ENCODE measurements at places on chromosomes 6 and 20.

GRCh38 chr6:54114991-54115390 is 3.7 kb downstream of the MLIP start:
- no peak for DNase-seq

GRCh38 chr6:44641344-44642031 is 254.0 kb downstream of the CDC5L start:
- DNase-seq = no peak

DNA sequence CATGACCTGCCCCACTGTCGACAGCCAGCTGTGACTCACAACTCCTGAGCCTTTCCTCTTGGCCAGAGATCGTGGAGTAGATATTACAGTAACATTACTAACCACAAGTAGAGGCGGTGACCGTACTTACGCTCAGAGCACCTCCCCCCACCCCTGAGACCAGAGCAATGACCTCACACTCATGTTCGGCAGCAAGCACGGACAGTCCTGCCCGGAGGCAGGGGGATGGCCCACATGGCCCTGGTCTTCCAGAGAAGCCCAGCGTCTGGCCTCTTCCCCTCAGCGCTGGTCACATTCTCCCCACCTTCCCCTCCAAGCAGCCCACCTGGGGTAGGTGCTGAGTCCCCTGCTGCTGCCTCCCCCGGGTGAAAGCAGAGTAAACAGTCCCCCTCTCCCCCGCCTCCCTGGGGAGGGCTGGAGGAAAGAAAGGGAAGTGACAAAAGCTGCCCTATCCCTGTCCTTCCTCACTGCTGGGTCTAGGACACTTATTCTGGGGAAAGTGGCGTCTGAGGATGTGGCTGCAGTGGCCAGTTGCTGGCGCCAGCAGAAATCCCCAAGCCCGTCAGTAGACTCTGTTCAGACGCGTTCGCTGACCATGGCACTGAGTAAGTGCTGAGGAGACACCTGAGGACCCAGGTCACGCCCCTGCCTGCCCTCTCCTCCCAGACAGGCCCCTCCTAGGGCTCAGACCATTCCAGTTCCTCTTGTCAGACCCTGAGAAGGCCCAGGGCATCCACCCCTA is 68.5 kb downstream of the MRPL14 start:
- peak; percentile 99 for DNase-seq

DNA sequence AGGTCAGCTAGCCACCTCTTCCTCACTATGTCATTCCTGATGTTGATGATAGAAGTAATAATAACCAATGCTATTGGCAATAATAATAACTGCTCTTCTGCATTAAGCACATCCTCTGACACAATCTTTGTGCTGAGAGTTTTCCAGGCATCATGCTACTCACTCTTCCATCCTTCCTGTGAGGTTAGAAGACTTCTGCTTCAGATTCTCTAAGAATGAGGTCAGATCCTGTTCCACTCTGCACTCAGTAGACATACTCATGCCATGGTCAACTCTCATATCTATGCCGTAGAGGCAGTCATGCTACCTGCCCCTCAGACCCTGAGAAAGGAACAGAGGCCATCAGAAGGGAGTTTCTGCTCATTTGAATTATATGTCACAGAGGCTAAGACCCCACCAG is 98.1 kb upstream of the TOP1 start:
- DNase-seq = no peak

DNA sequence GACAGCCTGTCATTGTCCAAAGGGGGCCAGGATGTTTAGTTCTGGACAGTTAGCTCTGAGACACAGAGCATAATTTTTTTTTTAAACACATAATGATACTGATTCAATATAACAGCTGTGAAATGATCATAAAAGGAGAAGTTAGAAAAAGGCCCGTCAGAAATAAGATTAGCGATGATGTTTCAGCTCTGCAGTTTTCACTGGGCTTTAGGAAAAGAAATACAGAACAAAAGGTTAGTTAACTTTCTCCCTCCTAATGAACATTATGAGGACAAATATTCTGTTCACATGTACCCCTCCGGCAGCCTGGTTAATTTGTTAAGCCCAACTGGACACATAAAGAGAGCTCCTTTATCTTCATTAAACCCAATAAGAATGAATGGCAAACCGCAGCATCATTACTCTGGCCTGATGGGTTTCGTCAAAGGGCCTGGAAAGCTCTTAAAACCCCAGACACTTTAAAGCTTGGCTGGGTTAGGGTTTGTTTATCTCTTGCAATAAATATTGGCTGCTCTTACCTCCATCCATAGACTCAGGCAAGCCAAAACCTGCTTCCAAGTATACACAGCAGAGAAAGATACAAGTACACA is 394.6 kb downstream of the KIF16B start:
- DNase-seq = no peak

DNA sequence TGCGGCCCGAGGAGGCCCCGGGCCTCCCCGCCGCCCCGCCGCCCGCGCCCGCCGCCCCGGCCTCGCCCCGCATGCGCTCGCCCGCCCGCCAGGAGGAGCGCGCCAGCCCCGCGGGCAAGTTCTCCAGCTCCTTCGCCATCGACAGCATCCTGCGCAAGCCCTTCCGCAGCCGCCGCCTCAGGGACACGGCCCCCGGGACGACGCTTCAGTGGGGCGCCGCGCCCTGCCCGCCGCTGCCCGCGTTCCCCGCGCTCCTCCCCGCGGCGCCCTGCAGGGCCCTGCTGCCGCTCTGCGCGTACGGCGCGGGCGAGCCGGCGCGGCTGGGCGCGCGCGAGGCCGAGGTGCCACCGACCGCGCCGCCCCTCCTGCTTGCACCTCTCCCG is 1.5 kb downstream of the FOXQ1 start:
- no peak for DNase-seq

DNA sequence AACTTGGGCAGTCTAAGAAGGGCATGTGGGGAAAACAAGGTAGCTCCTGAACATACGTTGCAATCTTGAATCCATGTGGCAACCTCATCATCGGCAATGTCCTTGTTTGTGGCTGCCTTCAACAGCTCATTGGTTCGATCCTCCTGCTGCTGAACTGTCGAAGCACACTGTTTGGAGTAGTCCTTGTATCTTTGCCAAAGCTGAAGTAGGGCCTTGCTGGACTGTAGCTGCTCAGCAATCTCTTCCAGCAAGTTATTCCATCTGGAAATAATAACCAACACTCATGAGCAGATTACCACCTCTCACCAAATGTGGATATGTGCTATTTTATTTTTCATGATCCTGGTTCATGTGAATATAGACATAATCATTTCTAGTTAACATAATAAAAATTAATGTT is 413.3 kb downstream of the ESR1 start:
- DNase-seq = no peak

- no peak for DNase-seq
These were observed 49.0 kb downstream of the SIM1 start for GRCh38 chr6:100415768-100416167.

DNA sequence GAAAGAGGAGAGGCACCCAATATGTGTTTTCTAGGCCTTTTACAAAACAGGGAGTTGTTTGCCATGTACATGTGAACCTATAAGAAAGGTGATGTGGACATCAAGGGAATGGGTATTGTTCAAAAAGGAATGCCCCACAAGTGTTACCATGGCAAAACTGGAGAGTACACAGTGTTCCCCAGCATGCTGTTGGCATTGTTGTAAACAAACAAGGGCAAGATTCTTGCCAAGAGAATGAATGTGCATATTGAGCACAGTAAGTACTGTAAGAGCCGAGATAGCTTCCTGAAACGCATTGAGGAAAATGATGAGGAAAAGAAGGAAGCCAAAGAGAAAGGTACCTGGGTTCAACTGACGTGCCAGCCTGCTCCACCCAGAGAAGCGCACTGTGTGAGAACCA is 13.1 kb downstream of the QRSL1 start:
- DNase-seq = no peak

- peak; percentile 69 for DNase-seq
These were observed 4.2 kb downstream of the TM9SF4 start for GRCh38 chr20:32113591-32114260.

DNA sequence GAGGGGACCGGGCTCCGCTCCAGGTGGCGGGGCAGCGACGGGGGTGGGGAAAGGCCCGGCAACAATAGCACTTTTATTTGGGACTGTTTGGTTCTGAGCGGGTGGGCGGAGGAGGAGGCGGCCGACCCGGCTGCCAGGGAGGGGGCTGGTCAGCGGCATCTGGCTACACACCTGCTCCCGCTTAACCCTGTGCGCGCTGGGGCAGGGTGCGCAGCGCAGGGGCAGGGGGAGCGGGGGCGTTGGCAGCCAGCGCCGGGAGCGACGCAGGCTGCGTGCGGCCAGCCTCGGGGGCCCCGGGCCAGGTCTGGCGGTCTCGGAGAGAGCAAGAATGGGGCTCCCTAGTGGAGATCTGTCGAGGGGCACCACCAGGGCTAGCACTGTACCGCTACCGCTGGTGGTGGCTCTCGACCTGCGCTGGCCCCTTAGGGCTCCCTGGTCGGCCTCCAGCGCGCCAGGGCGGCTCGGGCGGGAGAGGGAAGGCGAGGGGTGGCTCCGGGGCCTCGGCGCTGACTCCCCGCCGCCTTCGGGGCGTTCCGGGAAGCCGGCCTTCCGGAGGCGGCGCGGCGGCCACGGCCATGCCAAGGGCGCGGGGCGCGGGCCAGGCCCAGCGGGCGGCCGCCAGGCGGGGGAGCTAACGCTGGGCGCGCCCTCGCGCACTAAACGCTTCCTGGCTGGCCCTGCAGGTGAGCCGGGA is 92.4 kb downstream of the NCR2 start:
- DNase-seq = no peak

- DNase-seq = no peak
These were observed 38.4 kb downstream of the BANF2 start for GRCh38 chr20:17738154-17738553.

GRCh38 chr6:119862719-119863118 is 513.2 kb upstream of the MAN1A1 start:
- DNase-seq = no peak

DNA sequence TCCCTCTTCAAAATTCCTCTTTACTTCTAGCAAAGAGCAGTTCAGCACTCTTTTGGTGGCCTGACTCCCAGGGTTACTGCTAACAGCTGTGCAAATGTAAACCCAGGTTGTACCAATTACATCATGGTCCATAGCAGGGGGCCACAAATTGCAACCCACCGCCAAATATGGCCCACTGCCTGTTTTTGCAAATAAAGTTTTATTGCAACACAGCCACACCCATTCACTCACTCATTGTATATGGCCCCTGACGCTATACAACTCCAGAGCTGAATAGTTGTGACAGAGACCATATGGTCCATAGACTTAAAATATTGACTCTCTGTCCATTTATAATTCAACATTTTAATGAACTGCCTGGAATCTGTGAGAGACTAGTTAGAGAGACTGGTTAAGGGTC is 233.4 kb downstream of the NFATC2 start:
- DNase-seq = no peak

DNA sequence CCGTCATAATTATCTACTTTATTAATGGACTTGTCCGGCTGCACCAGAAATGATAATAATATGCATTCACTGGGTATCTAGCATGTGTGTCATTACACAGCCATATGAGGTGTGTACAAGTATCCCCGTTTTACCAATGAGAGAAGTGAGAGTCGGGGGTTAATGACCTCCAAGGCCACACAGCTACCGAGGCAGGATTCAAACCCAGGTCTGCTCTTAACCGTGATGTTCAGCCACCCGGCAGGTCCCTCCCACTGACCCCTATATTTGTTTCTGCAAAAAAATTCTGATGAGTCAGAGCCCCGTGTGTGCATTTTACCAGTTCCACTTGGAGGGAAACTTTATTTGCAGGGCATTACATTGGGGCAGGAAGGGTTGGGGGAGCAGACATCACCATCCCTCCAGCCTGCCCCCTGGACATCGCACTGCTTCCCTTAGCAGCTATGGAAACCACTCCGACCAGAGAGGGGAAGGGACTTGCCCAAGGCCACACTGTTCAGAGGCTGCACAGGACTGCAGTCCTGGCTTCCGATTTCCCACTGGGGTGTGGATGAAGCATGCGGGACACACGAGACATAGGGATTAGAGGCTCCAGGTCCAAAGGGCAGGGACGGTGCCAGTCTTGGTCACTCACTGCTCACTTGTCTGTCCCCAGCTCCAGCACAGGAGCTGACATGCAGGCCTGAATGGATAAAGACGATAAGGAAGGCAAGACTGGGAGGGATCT is 10.1 kb upstream of the SRC start:
- peak; percentile 92 for DNase-seq

DNA sequence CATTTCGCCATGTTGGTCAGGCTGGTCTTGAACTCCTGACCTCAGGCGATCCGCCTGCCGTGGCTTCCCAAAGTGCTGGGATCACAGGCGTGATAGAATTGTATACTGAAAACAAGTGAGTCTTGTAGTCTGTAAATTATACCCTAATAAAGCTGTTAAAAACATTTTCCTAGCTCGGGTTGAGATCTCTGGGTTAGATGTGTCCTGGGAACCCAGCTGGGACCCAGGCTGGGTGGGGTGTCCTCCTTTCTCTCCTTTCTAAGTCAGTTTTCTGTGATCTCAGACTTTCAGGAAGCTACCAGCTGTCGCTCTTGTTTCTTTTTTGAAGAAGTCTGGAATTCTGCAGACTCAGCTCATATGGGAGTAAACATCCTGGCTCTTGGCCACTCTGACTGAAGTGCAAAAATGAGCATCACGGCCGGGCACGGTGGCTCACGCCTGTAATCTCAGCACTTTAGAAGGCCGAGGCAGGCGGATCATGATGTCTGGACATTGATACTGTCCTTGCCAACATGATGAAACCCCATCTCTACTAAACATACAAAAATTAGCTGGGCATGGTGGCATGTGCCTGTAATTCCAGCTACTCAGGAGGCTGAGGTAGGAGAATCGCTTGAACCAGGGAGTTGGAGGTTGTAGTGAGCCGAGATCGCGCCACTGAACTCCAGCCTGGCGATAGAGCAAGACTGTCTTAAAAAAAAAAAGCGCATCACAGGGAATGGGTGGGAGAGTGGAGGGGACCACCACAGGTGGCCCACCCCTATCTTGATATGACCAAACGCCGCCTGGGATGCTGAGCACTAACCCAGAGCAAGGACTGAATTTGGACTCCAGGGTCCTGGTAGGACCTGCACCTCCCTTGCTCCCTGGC is 9.9 kb upstream of the PCIF1 start:
- peak; percentile 55 for DNase-seq

GRCh38 chr6:37483917-37484785 is 15.5 kb downstream of the CCDC167 start:
- DNase-seq = peak; percentile 12

DNA sequence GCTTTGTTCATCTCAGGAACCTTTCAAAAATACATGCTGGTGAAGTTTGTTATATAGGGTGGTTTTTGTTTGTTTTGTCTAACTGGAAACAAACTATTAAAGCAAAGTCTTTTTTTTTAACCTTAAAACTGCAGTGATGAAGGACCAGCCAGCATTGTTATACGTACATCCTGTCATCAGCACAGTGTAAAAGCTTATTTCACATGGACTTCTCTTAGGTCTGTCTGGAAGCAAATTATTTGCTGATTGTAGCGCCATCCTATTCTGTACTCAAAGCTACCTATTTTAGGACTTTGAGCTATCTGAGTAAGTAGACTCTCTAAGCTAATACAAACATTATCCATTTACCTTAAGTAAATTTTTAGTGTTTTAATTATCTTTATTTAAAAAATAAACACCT is 61.7 kb downstream of the SNX9 start:
- DNase-seq = no peak

GRCh38 chr20:35339007-35339406 is 46.8 kb upstream of the FAM83C start:
- DNase-seq = no peak

- DNase-seq = peak; percentile 74
These were observed 7.1 kb upstream of the ABHD16B start for GRCh38 chr20:63854069-63854765.

- DNase-seq = no peak
These were observed 32.5 kb downstream of the STK38 start for GRCh38 chr6:36514554-36515456.
